Neural crest cell (in vitro differentiated cells): ENCODE measurements at places on chromosomes 1 and 21. TPM values are rescaled to one million over a fixed set of nuclear protein-coding genes. Genes with fewer than 3 reads are reported as not detected.

Gene LMX1A
- total RNA-seq, result not detected in 2 replicates

Gene SPATA21
- not detected in 2 replicates for total RNA-seq

Gene PTGFR
- 0.07 and 0.32 TPM in 2 replicates for total RNA-seq

Gene NMNAT1
- total RNA-seq, result 8.8 and 9.6 TPM in 2 replicates

Gene FAM151A
- not detected in 2 replicates for total RNA-seq

Gene SH3GLB1
- total RNA-seq, result 51.9 and 55.3 TPM in 2 replicates

Gene CYYR1
- 18.2 and 20.1 TPM in 2 replicates for total RNA-seq

Gene SPATA46
- total RNA-seq, result not detected in 2 replicates

Gene OTUD3
- 23.3 and 23.5 TPM in 2 replicates for total RNA-seq

- peaks cover 22% of the 10 kb centered on the region for H3K27me3 ChIP-seq
- H3K4me1 ChIP-seq, result peaks cover 4% of the 10 kb centered on the region
- DNase-seq, result no peak
- H3K36me3 ChIP-seq, result no peaks in the 10 kb centered on the region
- no peak overlapping the region for H3K27ac ChIP-seq
These were observed 231.6 kb downstream of the NFIA start for GRCh38 chr1:61313906-61314422.

- H3K27ac ChIP-seq, result no peak overlapping the region
- peaks cover 59% of the 10 kb centered on the region for H3K36me3 ChIP-seq
- no peak for DNase-seq
- H3K4me3 ChIP-seq, result no peak overlapping the region
- no peaks in the 10 kb centered on the region for H3K27me3 ChIP-seq
These were observed 26.9 kb downstream of the DISP3 start for GRCh38 chr1:11505591-11506538.

- DNase-seq, result no peak
- H3K4me3 ChIP-seq, result no peak overlapping the region
- H3K27ac ChIP-seq, result no peak overlapping the region
- H3K4me1 ChIP-seq, result no peaks in the 10 kb centered on the region
- peaks cover 3% of the 10 kb centered on the region for H3K27me3 ChIP-seq
- no peaks in the 10 kb centered on the region for H3K36me3 ChIP-seq
These were observed 149.6 kb downstream of the SEC16B start for GRCh38 chr1:177820213-177820612.

GRCh38 chr1:105838071-105838470 lies 1218.4 kb upstream of the PRMT6 start:
- no peaks in the 10 kb centered on the region for H3K36me3 ChIP-seq
- DNase-seq, result no peak
- no peaks in the 10 kb centered on the region for H3K4me1 ChIP-seq

GRCh38 chr21:42505090-42505726 lies 8.4 kb upstream of the SLC37A1 start:
- no peak overlapping the region for H3K27ac ChIP-seq
- H3K27me3 ChIP-seq, result peaks cover 18% of the 10 kb centered on the region
- no peaks in the 10 kb centered on the region for H3K36me3 ChIP-seq
- peaks cover 9% of the 10 kb centered on the region for H3K4me1 ChIP-seq
- H3K4me3 ChIP-seq, result no peak overlapping the region

GRCh38 chr1:29592731-29593130 lies 356.4 kb downstream of the PTPRU start:
- H3K4me1 ChIP-seq, result no peaks in the 10 kb centered on the region
- H3K27me3 ChIP-seq, result peaks cover 7% of the 10 kb centered on the region
- H3K36me3 ChIP-seq, result no peaks in the 10 kb centered on the region
- no peak overlapping the region for H3K4me3 ChIP-seq

DNA sequence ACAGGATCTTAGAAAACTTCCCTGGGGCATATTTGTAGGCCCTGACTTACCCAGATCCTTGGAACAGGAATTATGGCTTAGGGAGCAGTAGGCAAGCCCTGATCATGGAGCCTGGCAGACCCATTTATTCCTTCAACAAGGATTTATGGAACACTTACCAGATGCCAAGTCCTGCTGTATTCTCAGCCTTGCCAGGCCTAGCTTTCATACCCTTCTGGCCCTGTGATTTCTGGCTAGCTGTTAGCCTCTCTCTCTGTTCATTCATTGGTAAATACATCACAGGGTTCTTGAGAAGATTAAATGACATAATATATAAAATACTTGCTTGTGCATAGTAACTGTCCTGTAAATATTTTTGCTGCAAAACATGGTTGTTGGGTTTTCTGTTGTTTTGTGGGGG lies 32.4 kb upstream of the SRP9 start:
- H3K4me1 ChIP-seq, result peaks cover 10% of the 10 kb centered on the region
- no peak overlapping the region for H3K27ac ChIP-seq
- no peak for DNase-seq
- no peaks in the 10 kb centered on the region for H3K27me3 ChIP-seq
- no peaks in the 10 kb centered on the region for H3K36me3 ChIP-seq

GRCh38 chr1:156502391-156502893 lies 1.9 kb upstream of the MEF2D start:
- no peak for DNase-seq
- H3K4me3 ChIP-seq, result peak overlapping the region; percentile 94
- H3K27ac ChIP-seq, result no peak overlapping the region

GRCh38 chr21:41321211-41321907 lies 4.8 kb downstream of the FAM3B start:
- H3K4me3 ChIP-seq, result no peak overlapping the region
- peaks cover 4% of the 10 kb centered on the region for H3K4me1 ChIP-seq
- H3K27ac ChIP-seq, result no peak overlapping the region
- H3K36me3 ChIP-seq, result no peaks in the 10 kb centered on the region
- peaks cover 24% of the 10 kb centered on the region for H3K27me3 ChIP-seq

GRCh38 chr1:156666862-156667609 lies 10.2 kb downstream of the NES start:
- H3K4me1 ChIP-seq, result peaks cover 92% of the 10 kb centered on the region
- H3K27me3 ChIP-seq, result peaks cover 40% of the 10 kb centered on the region
- no peak for DNase-seq
- peaks cover 14% of the 10 kb centered on the region for H3K36me3 ChIP-seq

DNA sequence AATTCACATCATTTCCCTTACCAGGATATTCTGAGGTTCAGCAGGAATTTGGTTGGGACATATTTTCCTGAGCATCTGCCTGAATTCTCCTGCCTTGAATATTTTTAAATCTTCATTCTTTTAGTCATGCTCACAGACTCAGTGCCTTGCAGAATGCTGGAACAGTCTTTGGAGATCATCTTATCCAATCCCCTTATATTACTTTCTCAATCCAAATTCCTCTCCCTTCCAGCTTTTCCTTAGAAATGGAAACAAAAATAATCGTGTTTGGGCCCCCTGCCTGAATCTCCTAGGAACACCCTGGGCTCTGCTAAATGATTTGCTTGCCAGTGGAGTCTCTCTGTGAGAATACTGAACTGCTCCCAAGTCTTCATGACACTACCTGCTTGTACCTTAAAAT lies 38.4 kb downstream of the LHX8 start:
- H3K4me3 ChIP-seq, result no peak overlapping the region
- H3K27ac ChIP-seq, result no peak overlapping the region
- no peak for DNase-seq

- no peak for DNase-seq
- no peaks in the 10 kb centered on the region for H3K4me1 ChIP-seq
- H3K27me3 ChIP-seq, result peaks cover 33% of the 10 kb centered on the region
- H3K4me3 ChIP-seq, result no peak overlapping the region
These were observed 2.5 kb upstream of the FCAMR start for GRCh38 chr1:206972728-206973127.

- no peak for DNase-seq
- H3K27ac ChIP-seq, result no peak overlapping the region
- H3K27me3 ChIP-seq, result no peaks in the 10 kb centered on the region
- H3K36me3 ChIP-seq, result no peaks in the 10 kb centered on the region
- H3K4me3 ChIP-seq, result no peak overlapping the region
These were observed 125.8 kb downstream of the PCBP3 start for GRCh38 chr21:45769294-45769693.

- no peak overlapping the region for H3K4me3 ChIP-seq
- no peak for DNase-seq
- no peaks in the 10 kb centered on the region for H3K36me3 ChIP-seq
- H3K4me1 ChIP-seq, result no peaks in the 10 kb centered on the region
- H3K27ac ChIP-seq, result no peak overlapping the region
- H3K27me3 ChIP-seq, result peaks cover 14% of the 10 kb centered on the region
These were observed 54.6 kb downstream of the SLC35F3 start for GRCh38 chr1:233959102-233959501.

GRCh38 chr21:35024513-35024912 lies 24.6 kb downstream of the RUNX1 start:
- no peak overlapping the region for H3K27ac ChIP-seq
- no peaks in the 10 kb centered on the region for H3K36me3 ChIP-seq
- DNase-seq, result no peak
- no peak overlapping the region for H3K4me3 ChIP-seq
- peaks cover 5% of the 10 kb centered on the region for H3K4me1 ChIP-seq

GRCh38 chr21:34018910-34019309 lies 54.5 kb upstream of the MRPS6 start:
- no peak for DNase-seq
- no peak overlapping the region for H3K4me3 ChIP-seq
- H3K27ac ChIP-seq, result no peak overlapping the region
- no peaks in the 10 kb centered on the region for H3K36me3 ChIP-seq

- H3K4me1 ChIP-seq, result no peaks in the 10 kb centered on the region
- H3K36me3 ChIP-seq, result no peaks in the 10 kb centered on the region
- no peak for DNase-seq
- no peak overlapping the region for H3K27ac ChIP-seq
- H3K4me3 ChIP-seq, result no peak overlapping the region
- H3K27me3 ChIP-seq, result peaks cover 9% of the 10 kb centered on the region
These were observed 15.3 kb upstream of the PLA2G4A start for GRCh38 chr1:186813420-186813819.

- H3K4me1 ChIP-seq, result peaks cover 70% of the 10 kb centered on the region
- DNase-seq, result no peak
- H3K36me3 ChIP-seq, result no peaks in the 10 kb centered on the region
- H3K27ac ChIP-seq, result peak overlapping the region; percentile 19
- H3K4me3 ChIP-seq, result no peak overlapping the region
These were observed 29.0 kb downstream of the SSBP3 start for GRCh38 chr1:54377040-54377691.

DNA sequence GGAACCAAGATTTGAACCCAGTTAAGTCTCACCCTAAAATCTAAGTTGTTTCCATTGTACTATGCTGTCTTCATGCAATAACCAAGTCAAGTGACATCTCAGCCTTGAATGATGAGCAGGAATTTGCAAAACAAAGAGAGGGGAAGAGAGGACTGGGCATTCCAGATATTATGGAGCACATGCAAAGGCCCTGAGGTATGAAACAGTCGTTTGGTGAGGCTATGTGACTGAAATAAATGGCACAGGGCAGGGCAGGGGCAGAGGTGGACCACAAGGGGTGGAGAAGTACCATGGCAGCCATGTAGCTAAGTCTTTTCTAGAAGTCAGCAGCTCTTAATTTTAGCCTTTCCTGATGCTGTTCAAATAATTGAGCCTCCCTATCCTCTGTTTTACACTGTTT lies 37.6 kb upstream of the RAP1A start:
- no peak for DNase-seq
- no peak overlapping the region for H3K4me3 ChIP-seq
- no peaks in the 10 kb centered on the region for H3K36me3 ChIP-seq
- H3K27ac ChIP-seq, result no peak overlapping the region
- H3K4me1 ChIP-seq, result no peaks in the 10 kb centered on the region
- H3K27me3 ChIP-seq, result peaks cover 24% of the 10 kb centered on the region

- H3K27ac ChIP-seq, result no peak overlapping the region
- H3K4me1 ChIP-seq, result peaks cover 6% of the 10 kb centered on the region
- peaks cover 32% of the 10 kb centered on the region for H3K27me3 ChIP-seq
- H3K36me3 ChIP-seq, result no peaks in the 10 kb centered on the region
These were observed 183.9 kb downstream of the CAMTA1 start for GRCh38 chr1:6969106-6969505.

GRCh38 chr21:14308234-14308633 lies 74.7 kb downstream of the HSPA13 start:
- peaks cover 8% of the 10 kb centered on the region for H3K4me1 ChIP-seq
- no peak overlapping the region for H3K4me3 ChIP-seq
- no peaks in the 10 kb centered on the region for H3K36me3 ChIP-seq
- no peaks in the 10 kb centered on the region for H3K27me3 ChIP-seq

DNA sequence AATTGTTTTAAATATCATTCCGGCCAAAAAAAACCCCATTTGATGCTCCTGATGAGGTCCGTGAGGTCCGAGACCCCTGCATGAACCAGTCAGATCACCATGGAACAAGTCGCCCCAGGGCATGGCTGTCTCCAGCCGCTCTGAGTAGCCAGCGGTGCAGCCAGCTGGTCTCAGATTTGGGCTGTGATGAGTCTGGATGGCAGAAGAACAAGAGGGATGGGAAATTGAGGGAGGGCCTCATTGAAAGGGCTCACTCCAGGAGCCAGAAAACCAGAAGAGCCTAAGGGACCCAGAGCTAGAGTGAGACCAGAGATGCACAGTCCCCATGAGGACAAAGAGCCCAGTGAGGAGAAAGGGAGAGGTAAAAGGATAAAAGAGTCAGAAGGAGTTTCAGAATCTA lies 174.0 kb downstream of the TOMM20 start:
- no peak for DNase-seq
- peak overlapping the region; percentile 9 for H3K4me3 ChIP-seq
- H3K27ac ChIP-seq, result peak overlapping the region; percentile 88
- peaks cover 60% of the 10 kb centered on the region for H3K4me1 ChIP-seq
- H3K36me3 ChIP-seq, result no peaks in the 10 kb centered on the region

DNA sequence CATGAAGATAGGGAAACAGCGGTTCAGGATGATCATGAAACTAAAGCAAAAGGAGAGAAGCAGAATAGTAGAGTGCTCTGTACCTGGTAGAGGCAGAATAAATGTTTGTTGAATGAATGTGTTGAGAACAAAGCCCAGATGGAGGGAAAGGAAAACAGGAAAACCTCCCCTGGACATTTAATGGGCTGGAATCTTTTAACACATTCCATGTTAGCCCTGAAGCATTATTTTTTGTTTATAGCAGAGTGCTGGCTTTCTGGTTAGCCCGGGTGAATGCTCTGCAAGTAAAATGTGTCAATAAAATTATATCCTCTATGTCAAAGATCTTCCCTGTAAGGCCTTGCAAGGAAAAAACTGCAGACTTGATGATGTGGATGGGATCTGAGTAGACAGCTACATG lies 60.2 kb downstream of the ABCA4 start:
- no peak overlapping the region for H3K4me3 ChIP-seq
- peaks cover 11% of the 10 kb centered on the region for H3K4me1 ChIP-seq
- no peak for DNase-seq
- no peaks in the 10 kb centered on the region for H3K36me3 ChIP-seq
- H3K27me3 ChIP-seq, result peaks cover 6% of the 10 kb centered on the region
- no peak overlapping the region for H3K27ac ChIP-seq

GRCh38 chr1:32759997-32760623 lies 57.0 kb downstream of the YARS1 start:
- H3K4me1 ChIP-seq, result peaks cover 34% of the 10 kb centered on the region
- H3K27ac ChIP-seq, result no peak overlapping the region
- no peak for DNase-seq
- no peaks in the 10 kb centered on the region for H3K36me3 ChIP-seq
- H3K4me3 ChIP-seq, result no peak overlapping the region

DNA sequence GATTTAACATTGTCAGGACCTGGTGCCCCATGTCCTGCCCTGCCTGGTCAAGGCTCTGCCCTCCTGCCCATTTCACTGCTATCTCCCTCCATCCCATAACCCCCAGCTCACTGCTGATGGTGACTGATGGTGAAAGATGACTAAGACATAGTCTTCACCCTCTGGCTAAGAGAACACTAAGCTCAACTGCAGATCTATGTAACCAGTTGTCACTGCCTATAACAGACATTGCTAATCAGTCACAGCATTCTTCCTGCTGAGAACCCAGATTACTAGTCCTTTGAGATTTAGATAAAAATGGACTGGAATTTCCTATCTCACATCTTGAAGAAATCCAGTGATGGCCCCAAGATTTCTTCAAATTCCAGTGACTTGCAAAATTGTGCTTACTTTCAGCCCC lies 8.0 kb upstream of the ZNF362 start:
- no peaks in the 10 kb centered on the region for H3K27me3 ChIP-seq
- DNase-seq, result no peak
- H3K27ac ChIP-seq, result no peak overlapping the region
- no peaks in the 10 kb centered on the region for H3K36me3 ChIP-seq
